ENCODE measurements at places on chromosomes 16 and 17.

GRCh38 chr17:74545843-74546230 is at the start of gene CD300C:
Gene CD300C (minus strand): TSS chr17:74546115. CDS start chr17:74545782, 333 bp downstream.
- no peak for DNase-seq

DNA sequence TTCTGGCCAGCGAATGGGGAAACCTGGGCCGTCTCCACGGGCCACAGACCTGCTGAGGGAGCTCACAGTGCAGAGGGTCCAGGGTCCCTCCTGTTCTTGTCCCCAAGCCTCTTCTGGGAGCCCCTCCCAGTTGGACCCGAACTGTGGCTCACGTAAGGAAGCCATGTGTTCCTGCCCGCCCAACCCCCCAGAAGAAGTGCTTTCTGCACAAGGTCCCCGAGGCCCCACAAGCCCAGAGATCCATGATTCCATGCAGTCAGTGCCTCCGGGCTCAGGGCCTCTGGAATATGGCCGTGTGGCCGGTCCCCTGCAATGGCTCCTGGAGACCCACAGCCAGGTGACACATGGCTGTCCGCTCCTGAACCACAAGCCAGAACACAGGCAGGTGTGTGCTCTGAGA is 272.4 kb downstream of the C16orf95 start:
- no peak for DNase-seq

DNA sequence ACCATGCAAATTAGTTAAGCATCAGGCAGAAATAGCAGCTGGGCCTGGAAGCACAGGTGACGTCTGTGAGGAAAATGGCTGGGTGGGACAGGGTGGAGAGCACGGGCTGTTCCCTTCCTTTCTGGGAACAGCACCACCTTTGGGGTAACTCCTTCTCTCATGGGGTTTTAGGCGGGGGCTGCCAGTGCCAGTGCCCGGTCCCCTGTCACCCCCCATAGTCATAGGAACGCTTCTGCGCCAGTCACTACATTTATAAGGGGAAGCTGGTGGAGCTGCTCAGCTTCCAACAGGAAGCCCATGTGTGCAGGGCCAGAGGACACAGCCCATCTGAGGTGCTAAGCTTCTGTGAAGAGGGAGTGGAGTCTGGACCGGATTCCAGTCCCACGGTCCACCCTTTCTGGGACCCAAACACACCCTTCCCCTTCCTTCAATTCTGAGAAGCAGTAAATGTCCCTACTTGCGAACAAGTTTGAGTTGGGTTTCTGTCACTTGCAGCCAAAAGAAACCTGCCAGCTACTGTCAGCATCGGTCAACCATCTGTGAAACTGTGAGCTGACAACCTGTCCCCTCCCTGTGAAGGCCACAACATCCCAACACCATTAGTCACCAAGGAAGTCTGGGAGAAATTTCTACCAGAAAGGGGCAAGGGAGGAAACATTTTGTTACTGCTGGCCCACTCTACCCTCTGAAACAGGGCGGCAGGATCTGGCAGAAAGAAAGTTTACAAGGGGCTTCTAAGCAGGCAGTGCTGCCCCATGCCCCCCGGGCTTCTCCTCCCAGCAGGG is 86.0 kb upstream of the AMZ2 start:
- no peak for DNase-seq

- DNase-seq: no peak
Observed at GRCh38 chr17:51046514-51047384, 73.9 kb downstream of the SPAG9 start.

- no peak for DNase-seq
Observed at GRCh38 chr17:50638606-50638965, 3.9 kb downstream of the ABCC3 start.

GRCh38 chr17:80444644-80444979 is 29.6 kb downstream of the ENDOV start:
- DNase-seq: no peak

GRCh38 chr17:70369391-70369790 is 200.1 kb downstream of the KCNJ2 start:
- DNase-seq: no peak

GRCh38 chr16:55542459-55543082 is 23.9 kb upstream of the CAPNS2 start:
- DNase-seq: no peak

- no peak for DNase-seq
Observed at GRCh38 chr17:81222620-81222905, 202 bp downstream of the CEP131 start.

- DNase-seq: no peak
Observed at GRCh38 chr17:79833110-79833450, 6.2 kb downstream of the CBX4 start.

GRCh38 chr17:73592501-73592961 is 51.7 kb downstream of the SDK2 start:
- no peak for DNase-seq

DNA sequence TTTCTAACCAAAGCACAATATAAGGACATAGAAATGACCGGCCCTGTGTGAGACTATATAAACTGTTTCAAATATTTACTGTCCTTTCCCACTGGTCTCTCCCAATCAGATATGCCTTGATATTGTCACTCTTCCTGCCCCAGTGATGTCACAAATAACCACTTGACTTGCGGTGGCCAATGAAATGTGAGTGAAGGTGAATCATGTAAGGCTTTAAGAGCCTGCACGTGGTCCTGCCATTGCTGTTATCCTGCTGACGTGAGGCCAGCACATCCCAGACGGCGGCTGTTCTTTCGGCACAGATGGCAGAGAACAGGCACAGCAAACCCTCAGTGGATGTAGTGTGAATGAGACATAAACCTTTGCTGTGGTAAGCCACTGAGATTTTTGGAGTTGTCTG is 5.4 kb upstream of the KLHL11 start:
- DNase-seq: no peak

- DNase-seq: no peak
Observed at GRCh38 chr17:19254651-19255050, 17.5 kb downstream of the EPN2 start.

DNA sequence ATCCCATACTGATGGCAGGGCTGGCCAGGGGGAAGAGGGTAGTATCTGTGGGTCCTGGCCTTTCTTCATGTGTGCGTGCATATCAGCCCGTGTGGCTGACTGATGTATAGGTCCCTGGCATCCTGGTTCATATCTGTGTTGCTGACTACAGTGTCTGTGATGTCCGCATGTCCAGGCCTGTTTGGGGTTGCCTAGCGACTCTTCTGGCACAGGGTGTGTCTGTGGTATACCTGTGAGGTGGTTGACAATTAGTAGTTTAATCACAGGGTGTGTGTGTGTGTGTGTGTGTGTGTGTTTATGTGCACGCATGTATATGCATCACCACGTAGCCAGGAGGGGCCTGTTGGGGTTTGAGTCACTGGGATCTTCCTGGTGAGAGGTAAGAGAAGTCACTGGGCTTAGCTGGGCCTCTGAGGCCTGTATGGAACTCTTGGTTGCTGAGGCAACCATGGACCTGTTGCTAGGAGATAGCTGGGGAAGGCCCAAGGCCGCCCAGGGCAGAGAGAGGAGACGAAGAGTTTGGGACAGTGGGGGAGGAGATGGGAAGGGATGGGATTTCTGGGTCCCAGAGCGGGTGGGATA is 603 bp upstream of the TMEM95 start:
- no peak for DNase-seq

DNA sequence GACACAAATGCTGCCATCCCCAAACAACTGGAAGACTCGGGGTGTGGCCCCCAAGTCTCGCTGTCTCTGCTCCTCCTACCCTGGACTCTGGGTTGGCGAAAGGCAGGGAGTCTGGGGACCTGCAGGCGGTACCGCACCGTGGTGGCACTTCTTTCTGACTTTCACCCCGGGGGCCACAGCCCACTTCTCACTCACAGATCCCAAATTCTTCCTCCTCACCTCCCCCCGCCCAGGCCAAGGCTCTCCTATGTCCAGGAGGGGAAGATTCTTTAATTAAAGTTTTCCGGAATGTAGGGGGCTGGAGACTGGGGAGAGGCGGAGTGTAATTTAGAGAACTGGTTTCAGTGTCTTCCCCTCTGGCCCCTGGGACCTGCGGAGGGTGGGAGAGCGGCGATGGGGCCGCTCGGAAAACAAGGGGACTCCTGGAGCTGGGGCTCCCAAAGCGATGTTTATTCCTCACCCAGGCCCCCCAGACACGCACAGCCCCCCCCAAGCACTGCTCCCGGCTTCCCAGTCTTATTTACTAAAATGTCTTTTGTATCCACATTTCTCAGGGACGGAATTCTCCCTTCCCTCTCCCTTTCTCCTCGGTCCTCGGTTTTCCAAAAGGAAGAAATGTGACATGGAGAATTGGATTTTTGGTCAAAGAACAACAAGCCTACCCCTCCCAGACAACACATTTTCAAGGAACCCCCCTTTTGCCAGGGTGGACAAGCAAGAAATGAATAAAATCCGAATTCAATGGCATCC is 1.2 kb downstream of the WNT3 start:
- DNase-seq: no peak

DNA sequence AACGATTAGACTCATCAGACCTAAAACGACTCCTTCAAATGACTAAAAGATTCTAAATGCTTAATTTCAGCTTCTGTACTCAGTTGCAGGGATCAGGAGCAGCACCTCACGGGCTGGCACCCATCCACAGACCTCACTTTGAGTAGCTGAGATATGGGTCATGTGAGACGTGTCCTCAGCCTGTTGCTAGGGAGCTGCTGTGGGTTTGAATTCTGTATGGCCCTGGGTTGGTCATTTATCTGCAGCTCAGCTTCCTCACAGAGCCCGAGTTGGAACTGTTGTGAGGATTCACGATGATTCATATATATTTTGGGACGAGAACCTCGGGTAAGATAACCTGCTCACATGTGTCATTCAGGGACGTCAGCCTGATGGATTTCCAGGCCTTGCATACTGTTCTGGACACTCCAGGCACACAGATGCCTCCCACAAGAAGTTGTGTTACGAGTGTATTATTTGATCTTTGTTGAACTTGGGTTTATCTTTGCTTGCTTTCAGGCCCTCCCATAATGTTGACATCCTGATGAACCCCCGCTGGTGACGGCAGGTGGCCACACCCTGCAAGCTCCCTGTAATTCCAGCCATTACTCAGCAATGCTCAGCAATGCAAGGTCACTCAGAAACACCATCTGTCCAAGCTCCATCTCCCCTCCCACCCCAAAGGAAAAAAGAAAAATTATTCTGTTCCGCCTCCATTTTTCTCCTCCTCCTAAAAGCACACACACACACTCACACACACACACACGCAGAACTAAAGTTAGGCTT is 137.6 kb downstream of the RBFOX3 start:
- no peak for DNase-seq

DNA sequence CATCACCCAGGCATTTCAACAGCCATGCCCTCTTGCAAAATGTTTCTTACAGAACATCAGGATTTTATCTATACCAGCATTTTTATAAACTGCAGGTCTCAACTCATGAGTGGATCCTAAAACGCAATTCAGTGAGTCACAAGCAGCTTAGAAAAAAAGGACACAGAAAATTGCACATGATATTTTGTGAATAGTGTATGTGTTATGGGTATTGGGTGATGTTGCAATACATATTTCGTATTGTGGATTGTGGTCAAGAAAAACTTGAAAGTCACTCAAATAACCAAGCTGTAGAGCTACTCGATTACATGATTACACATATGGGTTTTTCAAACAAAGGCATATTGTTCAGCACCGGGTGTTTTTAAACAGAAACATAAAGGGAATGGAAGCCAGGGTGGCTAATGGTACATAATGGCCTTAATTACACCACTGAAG is 1.4 kb downstream of the WIPI1 start:
- DNase-seq: no peak

DNA sequence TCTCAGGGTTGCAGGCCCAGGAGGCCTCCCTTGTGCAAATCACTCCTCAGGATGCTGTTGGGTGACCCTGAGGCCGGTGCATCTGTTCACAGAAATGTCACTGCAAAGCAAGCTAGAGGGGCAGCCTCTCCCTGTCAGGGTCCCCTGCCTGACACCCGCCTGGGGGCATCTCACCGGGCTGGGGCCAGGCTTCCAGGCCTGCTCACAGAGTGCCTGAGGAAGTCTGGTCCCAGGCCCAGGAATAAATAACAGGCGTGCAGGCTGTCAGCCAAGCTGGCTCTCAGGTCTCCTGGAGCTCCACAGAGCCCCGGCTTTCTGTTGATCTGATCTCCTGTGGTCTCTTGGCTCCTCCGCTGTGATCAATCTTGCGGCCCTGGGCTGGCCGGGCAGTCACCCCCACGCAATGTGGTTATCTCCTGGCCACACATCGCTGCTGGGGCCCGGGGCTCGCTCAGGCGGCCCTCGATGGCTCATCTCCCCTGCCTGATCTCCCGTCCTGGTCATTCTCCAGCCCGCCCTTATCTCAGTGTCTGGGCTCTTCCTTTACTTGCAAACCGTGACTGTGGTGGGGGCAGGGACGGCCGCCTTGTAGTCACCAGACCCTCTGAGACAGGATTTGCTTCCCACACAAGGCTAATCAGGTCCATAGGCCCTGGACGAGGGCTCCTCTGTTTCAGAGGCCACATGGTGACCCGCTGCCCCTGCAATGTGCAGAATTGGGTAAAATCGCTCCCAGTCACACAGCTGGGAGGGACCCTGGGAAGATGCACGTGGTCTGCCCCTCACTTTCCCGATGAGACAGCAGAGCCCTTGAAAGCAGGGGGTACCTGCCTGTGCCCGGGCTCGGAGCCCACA is 231.2 kb upstream of the GSE1 start:
- no peak for DNase-seq

DNA sequence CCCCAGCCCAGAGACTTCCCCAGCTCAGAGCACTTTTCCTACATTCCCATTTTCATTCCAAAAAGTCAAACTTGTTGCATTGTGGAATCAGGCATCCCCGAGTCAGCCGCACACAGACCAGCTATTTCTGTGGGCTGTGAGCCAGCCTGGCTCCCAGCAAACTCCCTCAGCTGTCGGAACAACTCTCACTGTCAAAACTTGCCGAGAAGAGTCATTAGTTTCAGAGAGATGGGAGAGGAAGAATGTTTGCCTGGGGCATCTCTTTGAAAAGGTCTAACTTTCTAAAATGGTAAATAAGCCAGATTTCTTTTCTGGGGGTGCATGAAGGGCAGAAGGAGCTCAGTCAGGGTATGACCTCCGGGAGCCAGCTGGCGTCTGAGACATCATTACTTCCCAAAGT is 280.0 kb downstream of the TMEM114 start:
- no peak for DNase-seq

- DNase-seq: no peak
Observed at GRCh38 chr17:72510351-72511016, 389.7 kb downstream of the SOX9 start.

DNA sequence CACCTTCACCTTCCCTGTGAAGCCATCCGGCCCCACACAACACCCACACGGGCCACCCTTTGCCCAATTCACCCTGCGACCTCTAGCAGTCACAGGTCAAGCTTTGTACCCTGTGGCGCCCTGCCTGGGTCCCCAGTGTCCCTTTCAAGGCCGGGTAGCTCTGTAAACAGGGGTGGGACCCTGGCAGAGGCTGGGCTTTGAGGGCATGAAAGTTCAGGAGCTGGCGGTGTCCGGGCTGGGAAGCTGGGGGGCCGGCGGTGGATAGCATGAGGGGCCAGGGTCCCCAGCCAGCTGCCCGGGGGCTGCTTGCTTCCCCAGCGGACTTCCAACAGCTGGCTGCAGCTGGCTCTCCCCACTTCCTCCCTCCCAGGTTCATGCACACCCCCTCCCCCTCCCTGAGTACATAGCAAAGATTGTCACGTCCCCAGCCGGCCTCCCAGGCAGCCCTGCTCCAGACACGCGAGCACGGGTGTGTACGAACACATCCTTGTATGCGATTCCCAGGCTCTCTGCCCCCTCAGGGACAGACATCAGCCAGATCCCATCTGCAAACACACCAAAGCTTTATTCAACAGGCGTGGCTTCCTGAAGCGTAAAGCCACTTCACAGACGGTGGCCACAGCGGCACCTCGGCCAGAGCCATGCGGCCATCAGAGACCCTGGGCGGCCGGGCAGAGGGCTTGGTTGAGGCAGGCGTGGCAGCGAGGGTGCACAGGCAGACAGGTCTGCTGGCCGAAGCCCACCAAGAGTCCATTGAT is 8.2 kb downstream of the NTHL1 start:
- DNase-seq: no peak
